ENCODE measurements at places on chromosomes 11 and 22.

DNA sequence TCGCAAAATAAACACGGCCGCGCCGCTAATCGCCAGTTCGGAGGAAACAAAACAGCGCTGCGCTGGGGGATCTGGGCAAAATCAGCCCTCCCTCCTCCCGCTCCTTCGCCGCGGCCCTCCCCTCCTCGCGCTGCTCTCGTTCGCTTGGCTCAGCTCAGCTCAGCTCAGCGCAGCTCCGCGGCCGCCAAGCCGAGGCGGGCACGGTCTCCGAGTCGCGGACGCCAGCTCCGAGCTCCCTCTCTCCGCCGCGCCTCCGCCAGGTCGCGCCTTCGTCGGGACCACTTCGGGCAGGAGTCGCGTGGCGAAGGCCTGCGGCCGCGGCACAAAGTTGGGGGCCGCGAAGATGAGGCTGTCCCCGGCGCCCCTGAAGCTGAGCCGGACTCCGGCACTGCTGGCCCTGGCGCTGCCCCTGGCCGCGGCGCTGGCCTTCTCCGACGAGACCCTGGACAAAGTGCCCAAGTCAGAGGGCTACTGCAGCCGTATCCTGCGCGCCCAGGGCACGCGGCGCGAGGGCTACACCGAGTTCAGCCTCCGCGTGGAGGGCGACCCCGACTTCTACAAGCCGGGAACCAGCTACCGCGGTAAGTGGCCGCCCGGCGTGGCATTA lies at the start of gene SPON1:
SPON1 (plus strand) TSS at position 162 of the 607 bp plus-strand sequence; CDS start at position 344, 182 bp downstream.
- DNase-seq: no peak

DNA sequence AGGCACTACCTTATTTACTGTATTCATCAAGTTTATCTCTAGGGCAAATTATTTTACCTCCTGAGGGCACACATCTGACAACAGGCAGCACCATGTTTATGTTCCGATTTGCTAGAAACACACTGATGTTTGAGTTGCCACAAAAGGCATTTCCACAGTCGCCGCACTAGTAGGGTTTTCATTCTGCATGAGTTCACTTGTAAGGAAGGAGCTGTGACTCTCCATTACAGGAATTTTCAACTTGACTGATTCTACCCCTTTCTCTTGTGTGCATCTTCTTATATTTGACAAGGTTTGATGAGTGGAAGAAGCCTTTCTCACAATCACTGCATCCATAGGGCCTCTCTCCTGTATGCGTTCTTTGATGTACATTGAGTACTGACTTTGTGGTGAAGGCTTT lies 455.9 kb upstream of the CNTN5 start:
- DNase-seq: no peak

DNA sequence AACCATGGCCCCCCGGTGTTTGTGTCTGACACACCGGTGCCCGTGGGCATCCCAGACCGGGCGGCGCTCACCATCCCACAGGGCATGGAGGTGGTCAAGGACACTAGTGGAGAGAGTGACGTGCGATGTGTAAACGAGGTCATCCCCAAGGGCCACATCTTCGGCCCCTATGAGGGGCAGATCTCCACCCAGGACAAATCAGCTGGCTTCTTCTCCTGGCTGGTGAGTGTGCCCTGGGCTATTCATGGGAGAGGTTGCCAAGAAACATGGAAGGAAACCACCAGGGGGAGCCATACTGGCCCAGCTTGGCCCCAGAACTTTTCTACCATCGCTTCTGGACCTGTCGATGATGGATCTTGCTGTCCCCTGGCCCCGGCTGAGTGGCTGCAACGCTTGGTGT lies 36.5 kb downstream of the PRDM11 start:
- DNase-seq: no peak

DNA sequence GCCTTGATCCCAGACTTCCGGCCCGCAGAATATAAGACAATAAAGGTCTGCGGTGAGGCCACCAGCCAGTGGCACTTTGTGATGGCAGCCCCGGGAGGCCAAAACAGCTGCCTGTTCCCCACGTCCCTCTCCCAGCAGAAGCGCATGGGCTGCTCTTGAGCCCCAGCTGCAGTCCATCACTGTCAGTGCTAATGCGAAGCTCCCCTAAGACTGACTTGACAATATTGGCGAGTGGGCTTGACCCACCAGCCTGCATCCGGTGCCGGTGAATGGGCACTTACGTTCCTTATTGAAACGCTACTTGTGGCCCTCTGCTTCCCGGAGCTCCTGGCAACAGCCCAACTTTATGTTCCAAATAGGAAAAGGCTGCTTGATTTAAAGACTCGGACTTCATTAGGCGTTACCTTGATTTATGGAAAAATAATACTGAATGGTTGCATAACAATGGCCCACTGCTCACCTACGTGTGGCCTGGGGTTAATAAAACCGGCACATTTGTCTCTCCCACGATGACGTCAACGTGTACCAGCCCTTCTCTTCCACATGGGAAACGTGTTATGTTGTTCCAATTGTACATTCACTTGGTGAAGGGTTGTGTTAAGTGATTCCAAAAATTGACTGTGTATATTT lies 93.4 kb upstream of the SEPTIN5 start:
- no peak for DNase-seq

- no peak for DNase-seq
Observed at GRCh38 chr11:127451861-127452260, 451.3 kb upstream of the KIRREL3 start.

DNA sequence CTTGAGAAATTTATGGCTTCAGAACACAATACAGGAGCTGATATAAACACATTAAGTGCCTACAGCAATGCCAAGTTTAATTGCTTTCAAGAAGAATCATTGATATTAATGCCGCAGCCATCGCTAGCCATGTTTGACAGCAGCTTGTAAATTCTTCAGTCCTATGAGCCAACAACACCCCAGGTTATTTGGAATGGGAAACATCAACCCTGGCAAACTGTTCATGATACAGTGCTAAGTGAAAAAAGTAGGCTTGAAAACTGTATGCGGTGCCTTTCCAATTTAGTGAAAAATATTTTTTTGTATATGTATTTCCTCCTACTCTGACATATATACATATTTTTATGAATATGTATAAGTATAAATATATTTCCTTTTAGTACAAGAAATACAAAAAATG lies 142.6 kb downstream of the CSNK2A3 start:
- DNase-seq: no peak

GRCh38 chr11:72079819-72080325 lies 470 bp downstream of the NUMA1 start:
- no peak for DNase-seq

DNA sequence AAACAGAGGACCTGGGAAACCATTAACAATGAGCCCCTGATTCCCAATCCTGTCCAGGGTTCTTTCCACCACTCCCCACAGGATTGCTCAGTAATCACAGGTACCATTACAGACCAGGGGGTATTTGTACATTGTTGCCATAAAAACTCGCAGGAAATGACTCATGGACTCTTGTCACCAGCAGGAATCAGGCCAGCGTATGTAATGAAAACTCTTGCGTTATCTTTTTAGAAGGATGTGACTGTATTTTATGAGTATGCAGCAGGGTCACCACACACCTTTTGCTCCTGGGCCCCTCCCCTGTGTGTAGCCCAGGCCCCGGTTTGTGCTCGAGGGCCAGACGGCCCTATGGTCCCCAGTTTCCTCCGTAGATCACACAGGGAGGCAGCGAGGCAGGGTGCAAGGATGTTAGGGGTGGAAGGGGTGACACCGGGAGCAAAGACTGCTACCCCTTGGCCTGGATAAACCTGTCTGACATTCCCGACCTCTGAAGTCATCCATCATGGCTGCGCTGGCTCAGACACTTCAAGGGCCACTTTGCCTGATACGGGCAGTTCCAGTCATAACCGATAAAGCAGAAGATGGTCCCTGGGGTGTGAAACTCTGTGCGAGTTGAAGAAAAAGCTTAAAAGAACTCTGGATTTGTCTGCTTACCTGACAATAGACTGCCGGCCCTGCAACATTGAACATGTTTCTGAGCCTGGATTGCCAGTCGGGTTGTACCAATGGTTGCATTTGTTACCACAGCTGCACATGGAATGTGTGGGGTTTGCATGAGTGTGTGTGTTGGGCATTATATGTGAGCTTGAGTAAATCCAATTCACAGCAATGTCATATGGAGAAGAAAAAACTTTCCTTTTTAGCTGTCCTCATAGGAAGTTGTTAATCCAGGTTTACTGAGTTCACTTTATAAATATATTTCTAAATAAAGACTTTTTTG lies 56.9 kb downstream of the MICAL2 start:
- no peak for DNase-seq

GRCh38 chr11:46256540-46257001 lies 20.9 kb upstream of the CREB3L1 start:
- DNase-seq: no peak

DNA sequence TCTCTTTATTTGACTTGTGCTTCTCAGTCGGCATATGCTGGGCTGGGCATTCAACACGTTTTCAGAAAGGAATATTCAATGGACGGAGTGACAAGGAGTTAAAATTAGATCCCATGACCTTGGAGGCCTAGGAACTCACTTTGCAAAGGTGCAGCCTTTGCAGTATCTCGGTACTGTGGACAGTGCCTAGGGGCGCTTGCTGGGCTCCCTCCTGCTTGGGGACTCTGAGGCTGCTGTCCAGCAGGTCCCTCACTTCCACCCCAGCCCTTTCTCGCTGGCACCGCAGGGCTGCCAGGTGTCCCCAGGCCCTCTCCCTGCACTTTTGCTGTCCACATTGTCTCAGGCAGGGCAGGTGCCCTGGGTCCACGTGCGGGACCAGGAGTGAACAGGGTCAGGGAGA lies 255.5 kb upstream of the B3GAT1 start:
- DNase-seq: no peak

DNA sequence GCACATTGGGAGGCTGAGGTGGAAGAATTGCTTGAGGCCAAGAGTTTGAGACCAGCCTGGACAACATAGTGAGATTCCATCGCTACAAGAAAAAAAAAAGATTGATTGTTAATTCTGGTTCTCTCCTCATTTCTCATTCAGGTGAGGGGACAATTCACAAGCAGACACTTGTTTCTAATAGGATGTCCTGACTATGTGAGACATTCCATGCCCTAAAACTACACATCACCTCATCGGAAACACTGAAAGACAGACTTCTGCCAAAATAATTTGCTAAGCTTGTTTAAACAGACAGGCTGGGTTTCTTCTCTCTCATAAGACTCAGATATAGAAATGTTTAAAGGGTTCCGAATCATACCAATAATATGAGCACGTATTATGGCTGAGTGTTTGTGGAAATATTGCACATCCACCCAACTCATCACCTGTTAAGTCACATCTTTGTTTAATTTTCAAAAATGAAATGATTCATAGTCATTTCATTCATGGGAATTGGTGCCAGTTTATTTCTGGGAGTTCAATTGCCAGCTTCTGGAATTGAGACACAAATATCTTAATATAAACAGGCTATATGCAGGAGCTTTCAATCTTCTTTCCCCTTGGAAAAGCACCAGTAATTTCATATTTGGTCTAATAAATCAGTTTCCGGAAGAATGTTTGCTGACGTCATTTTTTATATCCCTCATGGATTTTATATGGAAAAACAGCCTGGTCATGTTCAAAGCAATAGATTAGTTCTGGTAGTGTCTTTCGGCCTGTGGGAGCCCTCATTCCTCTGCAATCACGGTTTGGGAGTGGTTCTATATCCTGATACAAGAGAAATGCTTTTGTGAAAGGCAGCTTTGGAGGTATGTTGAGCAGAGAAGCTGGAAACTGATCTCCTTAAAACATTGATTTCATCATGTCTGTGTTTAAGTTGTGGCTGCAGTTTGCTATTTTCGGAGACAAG lies 87.0 kb downstream of the BDNF start:
- no peak for DNase-seq

DNA sequence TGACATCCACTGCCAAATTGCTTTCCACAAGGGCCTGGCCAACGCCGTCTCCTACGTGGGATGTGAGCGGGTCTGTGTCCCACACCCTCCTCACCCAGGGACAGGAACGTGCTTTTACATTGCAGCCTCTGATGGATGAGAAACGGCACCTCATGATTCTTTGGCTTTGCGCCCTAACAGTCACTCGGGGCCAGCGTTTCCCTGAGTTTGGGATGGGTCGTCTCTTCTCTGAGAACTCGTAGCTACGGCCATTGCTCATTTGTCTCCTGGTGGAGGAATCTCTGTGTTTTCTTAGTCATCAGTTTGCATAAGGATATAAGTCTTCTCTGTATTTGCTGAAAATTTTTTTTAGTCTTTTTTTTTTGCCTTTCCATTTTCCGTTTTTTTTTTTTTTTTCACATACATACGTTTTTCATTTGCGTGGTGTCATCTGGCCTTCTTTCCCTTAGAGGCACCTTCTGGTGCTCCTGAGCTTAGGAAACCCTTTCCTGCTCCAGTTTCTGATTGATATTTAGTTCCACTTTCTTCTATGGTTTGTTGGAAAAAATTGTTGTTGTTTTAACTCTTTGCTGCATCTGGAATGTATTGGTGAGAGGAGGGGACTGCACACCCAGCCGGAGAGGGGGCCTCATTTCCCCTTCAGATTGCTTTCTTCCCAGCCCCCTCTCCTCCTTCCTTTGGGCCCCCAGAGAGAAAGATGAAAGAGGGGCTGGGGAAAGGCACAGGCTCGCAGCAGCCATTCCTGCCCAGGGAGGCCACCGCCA lies 12.0 kb downstream of the TNNT3 start:
- DNase-seq: no peak

GRCh38 chr11:86184728-86185380 lies 59.7 kb upstream of the EED start:
- no peak for DNase-seq

DNA sequence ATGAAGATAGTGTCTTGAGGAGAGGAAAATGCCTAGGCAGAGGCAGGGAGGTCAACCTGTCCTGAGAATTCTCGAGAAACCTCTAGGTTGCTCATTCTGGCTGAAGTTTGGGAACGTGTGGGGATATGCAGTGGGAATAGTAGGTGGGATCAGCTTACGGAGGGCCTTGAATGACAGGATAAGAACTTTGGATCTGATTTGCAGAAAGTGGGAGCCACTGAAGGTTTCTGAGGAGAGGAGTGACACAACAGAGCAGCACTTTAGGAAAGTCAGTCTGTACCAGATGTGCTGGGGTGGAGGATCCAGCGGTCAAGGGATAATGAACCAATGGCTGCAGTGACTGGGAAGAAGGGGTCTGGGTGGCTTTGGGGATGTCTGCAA lies 2.4 kb downstream of the CD82 start:
- DNase-seq: no peak

- no peak for DNase-seq
Observed at GRCh38 chr11:47222696-47223095, 7.9 kb downstream of the DDB2 start.

- DNase-seq: no peak
Observed at GRCh38 chr11:42169191-42169590, 709.7 kb upstream of the LRRC4C start.

- no peak for DNase-seq
Observed at GRCh38 chr11:118000850-118001228, 14.6 kb downstream of the IL10RA start.

- no peak for DNase-seq
Observed at GRCh38 chr22:28297504-28297903, 378.4 kb upstream of the PITPNB start.

DNA sequence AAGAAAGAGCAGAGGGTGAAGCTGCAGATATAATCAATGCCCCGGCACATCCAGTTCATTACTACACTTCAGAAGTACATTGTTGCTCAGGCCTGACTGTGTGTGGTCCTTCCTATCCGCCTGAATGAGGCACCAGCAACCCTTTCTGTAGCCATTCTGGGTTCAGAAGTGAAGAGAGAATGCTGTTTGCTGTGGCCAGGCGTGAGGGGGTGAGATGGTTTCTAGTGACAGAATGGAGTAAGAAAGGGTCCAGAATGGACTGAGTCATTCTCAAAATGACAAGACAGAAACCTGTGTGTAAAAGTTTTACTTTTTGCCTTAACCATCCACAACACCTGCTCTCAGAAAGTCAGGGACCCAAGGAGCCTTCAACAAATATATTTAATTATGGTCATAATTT lies 334.8 kb downstream of the GUCY1A2 start:
- no peak for DNase-seq

GRCh38 chr11:27699926-27700350 lies 317 bp downstream of the BDNF start:
- no peak for DNase-seq

GRCh38 chr11:93278976-93279375 lies 51.6 kb upstream of the DEUP1 start:
- DNase-seq: no peak
